ENCODE measurements at places on chromosomes 6 and 20.

GRCh38 chr20:61953037-61954021 is 112.4 kb downstream of the TAF4 start:
- DNase-seq: no peak

- no peak for DNase-seq
Observed at GRCh38 chr6:55250400-55250799, 76.1 kb downstream of the HCRTR2 start.

- no peak for DNase-seq
Observed at GRCh38 chr6:111096246-111096645, 8.9 kb downstream of the SLC16A10 start.

GRCh38 chr6:125312478-125312877 is 10.7 kb upstream of the HDDC2 start:
- no peak for DNase-seq

DNA sequence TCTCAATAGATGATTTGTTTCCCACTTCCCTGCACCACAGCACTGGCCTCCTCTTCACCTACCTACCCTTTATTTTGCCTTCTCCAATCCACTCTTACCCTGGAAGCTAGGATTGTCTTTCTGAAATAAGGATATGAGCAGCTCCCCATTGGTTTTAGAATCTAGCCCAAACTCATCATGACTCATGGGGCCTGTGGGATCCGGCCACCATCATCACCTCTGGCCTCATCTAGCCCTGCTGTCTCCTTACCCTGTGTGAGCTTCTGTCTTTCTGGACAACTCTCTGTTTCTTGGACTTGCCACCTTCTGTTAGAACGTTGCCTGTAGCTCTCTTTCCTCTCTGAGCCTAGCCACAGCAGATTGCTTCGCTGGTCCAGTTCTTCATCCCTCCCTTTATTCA is 277.1 kb downstream of the PAX1 start:
- DNase-seq: no peak

GRCh38 chr20:57609086-57609841 is 11.0 kb downstream of the ZBP1 start:
- no peak for DNase-seq

DNA sequence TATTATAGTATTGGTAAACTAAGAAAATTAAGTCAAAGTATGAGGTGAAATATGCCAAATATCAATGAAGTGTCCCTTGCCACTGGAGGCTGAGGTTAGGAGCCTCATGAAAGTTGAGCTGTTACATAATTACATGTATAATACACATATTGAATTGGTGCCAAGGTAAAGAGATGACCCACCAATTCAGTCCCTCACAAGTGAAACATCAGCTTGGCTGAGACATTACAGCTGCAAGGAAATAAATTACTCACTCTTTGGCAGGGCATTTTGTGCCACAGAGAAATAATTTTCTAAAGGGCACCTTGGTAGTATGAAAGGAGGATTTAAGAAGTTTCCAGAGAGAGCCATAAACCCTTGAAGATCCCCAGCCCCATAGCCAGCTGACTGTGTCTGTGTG is 127.4 kb downstream of the ADGRG6 start:
- no peak for DNase-seq

GRCh38 chr6:169669147-169669546 is 32.7 kb downstream of the WDR27 start:
- DNase-seq: no peak

GRCh38 chr20:40050596-40050995 is 638.4 kb downstream of the MAFB start:
- DNase-seq: no peak

GRCh38 chr6:6793388-6794250 is 205.1 kb downstream of the LY86 start:
- no peak for DNase-seq

DNA sequence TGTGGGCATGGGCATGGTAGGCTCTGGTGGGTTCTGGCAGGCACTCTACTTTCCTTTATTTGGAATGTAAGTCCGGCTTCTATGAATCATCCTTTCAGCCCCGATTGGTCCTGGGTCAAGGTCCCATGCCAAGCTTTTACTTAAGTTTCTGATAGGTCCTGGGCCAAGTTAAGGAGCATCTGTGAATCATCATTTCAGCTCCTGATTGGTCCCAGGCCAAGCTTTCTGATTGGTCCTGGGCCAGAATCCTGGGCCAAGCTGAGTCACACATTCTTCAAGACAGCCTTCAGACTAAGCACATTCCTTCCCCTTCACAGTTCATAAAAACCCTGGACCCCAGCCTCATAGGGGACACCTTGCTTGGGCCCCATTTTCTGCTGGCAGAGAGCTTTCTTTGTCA is 231.0 kb upstream of the EYS start:
- no peak for DNase-seq

DNA sequence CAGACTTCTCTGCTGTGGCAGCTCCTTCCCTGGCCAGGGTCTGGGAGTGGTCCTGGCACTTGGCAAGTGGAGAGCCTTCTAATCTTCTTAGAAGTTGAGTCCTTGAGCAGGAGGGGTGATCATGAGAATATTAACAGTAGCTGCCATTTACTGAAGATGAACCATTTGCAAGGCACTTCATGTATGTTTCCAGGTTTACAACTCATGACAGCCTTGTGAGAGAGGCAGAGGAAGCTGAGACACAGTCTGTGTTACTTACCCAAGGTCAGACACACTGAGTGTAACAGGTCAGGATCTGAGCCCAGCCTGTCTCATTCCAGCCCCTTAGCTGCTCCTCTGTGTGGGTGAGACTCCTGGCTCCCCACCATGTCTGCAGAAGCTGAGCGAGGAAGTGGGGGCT is 45.5 kb upstream of the SRF start:
- DNase-seq: no peak

GRCh38 chr20:51710361-51710894 is 57.8 kb downstream of the ATP9A start:
- no peak for DNase-seq

DNA sequence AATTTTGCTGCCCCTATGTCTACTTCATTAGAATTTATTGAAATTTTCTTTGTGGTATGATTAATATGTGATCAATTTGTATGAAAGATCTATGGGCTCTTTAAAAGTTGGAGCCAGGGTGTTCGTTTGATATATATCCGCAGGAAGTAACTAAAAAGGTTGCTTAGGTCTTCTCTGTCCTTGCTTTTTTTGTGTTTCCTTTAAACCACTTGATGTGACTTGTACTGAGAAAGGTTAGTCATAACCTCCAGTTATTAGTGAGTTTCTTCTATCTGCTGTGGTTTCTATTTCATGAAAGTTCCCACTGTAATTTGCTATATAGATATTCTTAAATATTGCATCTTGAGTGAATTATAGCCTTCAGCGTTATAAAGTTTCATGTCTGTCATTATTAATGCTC is 585.3 kb upstream of the ARID1B start:
- DNase-seq: no peak

DNA sequence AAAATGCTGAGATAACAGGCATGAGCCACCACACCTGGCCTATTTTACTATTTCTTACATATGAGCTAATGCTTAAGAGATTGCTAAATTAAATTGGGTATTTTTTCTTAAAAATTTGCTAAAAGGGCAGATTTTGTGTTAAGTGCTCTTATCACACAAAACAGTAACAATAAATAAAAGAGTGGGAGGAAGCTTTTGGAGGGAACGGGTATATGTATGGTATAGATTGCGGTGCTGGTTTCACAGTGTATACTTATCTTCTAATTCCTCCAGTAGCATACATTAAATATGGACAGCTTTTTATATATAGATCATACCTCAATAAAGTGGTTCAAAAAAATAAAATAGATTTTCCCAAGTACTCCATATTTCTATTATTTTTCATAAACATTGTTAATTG is 39.4 kb upstream of the FABP7 start:
- DNase-seq: no peak

DNA sequence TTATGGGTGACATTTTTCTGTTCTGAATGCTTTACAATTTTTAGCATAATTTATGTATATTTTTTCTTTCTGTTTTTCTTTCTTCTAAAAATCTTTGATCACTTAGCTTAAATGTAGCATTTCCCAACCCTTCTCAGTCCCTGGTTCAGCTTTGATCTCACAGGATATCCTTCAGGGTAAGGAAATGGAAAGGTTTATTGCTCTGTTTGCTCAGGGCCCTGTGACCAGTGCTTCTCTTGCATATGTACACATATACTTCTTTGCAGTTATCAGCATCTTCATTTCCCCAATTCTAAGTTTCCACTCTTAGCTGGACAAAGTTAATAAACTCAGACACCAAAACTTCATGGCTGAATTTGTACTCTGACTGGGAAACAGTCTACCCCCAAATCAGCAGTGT is 30.6 kb downstream of the TMEM74B start:
- no peak for DNase-seq

GRCh38 chr20:59008715-59009336 is 1.8 kb upstream of the CTSZ start:
- no peak for DNase-seq

DNA sequence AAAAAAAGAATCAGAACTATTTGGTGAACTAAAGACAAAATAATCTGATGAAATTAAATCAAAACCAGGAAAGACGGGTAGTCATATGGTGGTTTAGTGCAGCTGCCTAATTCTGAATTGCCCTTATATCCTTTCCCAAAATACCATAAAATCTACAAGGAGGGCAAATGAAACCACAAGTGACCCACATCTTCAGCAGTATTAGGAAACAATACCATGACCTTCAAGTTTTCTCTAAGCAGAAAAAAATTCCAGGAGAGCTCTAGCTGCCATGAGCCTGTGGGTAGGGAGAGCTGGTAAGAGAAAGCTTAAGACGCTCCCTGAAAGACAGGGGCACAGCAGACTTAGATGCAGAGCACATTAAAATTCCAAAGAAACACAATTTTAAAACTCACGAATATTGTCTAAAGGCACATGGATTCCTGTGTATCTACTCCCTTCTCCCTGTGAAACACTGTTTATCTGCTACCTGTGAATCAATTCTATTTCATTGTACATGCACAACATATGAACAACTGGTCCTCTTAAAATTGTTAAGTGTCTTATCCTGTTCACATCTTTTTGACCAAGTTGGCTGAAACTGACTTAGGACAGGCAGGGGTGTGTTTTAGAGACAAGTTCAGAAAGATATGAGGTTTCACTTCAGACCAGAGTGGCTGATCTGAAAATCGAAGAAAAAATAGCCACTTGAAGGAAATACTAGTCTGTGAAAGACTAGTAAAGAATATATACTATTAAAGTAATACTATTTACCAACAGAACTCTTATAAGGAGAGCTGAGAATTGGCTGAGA is 153.6 kb upstream of the SHLD1 start:
- DNase-seq: no peak
